ENCODE measurements at places on chromosomes 7 and 10.

- DNase-seq = peak; percentile 83
These were observed 23.5 kb downstream of the TMEM273 start for GRCh38 chr10:49164559-49165188.

GRCh38 chr7:47573758-47574481 is 8.0 kb downstream of the TNS3 start:
- DNase-seq = no peak

DNA sequence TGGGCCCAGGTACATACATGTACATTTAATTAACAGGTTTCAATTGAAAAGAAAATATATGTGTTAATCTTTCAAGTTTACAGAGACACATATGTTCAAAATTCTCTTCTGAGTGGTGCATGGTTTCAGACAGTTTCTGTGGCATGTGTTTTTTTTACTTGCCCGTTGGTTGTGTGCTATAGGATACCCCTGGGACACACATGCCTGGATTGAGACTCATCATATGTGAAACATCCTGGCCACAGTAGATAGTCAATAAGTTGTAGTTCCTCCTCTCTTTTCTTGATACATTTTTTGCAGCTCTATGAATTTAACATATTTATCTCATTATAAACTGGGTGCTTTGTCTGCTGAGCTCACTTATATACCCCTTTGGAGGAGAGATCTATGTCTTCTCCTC is 207.8 kb upstream of the CTBP2 start:
- DNase-seq = no peak

DNA sequence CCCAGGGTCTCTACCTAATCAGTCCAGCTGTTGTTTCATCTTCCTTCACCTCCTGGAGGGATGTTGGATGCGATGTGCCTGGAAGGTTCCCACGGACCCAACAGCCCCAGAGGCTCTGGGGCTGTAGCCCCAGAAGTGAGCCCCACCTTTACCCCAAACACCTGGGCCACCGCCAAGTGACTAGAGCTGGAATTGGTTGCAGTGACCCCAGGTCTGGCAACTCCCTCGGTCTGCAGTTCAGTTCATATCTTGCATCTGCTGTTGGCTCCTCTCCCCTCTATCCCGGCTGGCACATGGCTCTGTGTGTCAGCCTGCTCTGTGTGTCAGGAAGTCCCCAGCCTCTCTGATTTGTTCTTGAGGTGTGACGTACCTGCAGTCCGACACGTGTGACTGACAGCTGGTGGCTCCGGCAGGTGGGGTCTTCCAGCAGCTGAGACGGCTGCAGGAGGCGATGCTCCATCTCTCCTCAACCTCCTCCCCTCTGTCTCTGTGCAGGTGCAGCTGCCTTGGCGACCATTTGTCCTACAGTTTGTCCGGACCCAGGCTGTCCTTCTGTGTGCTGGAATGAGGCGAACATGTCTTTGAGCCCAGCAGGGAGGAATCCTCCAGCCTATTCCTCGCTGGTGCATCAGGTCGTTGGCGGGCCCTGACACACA is 38.6 kb downstream of the ELFN1 start:
- no peak for DNase-seq

GRCh38 chr10:93064874-93065660 is 4.5 kb downstream of the CYP26C1 start:
- no peak for DNase-seq

- DNase-seq = no peak
These were observed 286.9 kb upstream of the NFE2L3 start for GRCh38 chr7:25864943-25865751.

DNA sequence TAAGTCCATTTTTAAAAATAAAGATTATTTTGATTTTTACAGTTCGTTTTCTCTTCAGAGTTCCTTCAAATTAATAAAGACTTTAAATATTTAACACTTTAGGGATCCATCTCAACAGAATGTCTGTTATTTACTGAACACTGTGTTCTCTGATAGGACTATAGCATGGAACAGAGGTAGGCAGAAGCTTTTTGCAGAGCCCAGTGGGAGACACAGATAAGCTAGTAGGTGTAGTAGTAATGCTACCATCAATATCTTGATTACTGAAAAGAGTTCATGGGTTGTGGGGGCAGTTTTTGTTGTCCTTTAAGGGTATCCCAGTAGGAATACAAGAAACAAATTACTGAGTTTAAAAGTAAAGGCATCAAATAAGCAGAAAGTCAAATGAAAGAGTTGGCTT is 140.5 kb downstream of the HBP1 start:
- DNase-seq = no peak

GRCh38 chr10:2913474-2913873 is 153.9 kb upstream of the PFKP start:
- DNase-seq = no peak

DNA sequence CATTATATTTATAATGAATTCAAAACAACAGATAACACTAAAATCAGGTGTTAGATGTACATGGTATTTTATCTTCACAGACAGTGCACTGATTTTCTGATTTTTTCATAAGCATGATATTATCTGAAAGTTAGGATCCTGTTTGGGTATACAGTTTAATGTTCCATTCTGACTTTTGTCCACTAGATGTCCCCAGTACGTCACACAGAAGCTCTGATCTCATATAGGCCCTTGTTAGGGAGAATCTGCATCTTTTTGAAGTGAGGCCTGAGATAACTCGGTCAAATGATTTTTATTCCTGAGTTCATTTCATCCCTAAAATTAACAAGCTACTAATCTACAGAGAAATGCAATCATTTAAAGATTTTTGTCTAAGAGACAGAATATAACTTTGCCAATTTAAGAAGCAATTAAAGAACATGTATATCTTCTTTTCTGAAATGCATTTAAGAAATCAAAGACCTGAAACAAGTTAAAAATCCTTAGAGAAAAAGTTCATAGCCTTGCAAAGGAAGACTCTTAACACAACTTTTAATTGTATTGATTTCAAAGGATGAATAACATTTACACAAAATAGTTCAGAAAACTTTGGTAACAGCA is 72.0 kb upstream of the TES start:
- DNase-seq = peak; percentile 73

- DNase-seq = peak; percentile 34
These were observed 57.1 kb downstream of the PLPP4 start for GRCh38 chr10:120514035-120514620.

DNA sequence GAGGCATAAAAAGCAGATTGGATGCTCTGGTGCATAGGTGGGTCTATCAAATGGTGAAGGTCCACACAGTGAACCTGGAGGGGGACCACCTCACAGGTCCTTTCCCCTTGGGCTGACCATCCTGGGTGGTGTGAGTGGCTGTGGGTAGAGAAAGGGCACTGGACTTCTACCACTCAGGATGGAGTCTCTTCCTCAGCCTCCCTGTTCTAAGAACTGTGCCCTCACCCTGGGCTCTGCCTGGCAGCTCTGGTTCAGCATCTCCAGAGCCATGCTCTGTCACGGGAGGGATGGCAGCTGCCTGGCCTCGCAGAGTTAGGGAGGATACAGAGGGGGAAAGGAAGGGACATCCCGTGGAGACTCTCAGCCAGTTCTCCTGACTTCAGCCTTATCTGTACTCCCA is 121.8 kb downstream of the TAX1BP1 start:
- no peak for DNase-seq

DNA sequence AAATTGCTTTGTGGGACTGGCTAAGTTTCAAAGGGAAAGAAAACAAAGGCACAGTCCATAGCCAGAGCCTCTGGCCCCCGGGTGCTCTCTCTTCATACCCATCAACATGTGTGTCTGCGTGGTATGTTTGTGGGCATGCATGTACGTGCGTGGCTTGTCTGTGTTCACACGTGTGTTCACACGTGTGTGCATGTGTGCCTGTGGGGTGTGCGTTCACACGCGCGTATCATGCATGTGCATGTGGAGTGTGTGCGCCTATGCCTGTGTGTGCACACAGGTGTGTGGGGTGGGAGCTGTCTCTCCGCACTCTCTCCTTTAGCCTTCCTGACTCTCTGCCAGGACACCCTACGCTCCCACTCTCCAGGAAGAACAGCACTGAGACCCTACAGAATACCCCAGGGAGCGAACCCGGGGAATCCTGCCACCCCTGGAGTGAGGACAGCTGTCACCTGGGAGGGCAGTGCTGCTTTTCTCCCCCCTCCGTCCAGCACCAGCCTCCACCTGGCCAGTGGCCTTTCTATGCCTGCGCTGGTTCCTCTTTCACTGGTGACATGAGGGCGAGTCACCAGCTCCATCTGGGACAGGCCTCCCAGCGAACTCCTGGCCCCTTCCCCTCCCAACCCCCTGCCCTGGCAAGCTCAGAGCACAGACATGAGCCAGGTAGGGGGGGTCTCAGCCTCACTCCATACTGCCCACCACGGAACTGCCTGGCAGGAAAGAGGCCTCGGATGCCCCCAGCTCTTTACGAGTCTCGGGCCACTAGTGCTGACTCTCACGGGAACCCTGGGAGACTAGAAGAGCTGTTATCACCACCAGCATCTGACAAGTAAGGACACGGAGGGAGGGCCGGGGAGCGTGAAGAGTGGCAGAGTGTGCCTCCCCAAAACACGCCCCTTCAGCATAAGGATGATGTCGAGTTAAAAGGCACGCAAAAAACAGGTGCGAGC is 16.5 kb downstream of the WDR86 start:
- DNase-seq = peak; percentile 55

GRCh38 chr7:113289140-113289740 is 170.9 kb upstream of the SMIM30 start:
- DNase-seq = peak; percentile 28

DNA sequence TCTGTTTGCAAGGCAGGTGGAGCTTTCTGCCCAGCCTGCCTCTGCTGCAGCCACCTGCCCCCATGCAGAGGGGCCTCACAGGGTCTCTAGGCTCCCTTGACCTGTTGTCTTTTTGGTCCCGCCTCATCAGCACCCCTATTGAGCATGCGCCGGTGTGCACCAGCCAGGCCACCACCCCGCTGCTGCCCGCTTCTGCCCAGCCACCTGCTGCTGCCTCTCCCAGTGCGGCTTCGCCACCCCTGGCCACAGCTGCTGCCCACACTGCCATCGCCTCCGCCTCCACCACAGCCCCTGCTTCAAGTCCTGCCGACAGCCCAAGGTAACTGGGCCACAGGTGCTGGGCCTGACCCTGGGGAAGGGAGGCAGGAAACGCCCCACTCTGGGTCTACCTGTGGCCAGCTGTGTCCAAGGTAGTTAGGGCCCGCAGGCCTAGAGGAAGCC is 38.1 kb downstream of the LDB3 start:
- DNase-seq = no peak

DNA sequence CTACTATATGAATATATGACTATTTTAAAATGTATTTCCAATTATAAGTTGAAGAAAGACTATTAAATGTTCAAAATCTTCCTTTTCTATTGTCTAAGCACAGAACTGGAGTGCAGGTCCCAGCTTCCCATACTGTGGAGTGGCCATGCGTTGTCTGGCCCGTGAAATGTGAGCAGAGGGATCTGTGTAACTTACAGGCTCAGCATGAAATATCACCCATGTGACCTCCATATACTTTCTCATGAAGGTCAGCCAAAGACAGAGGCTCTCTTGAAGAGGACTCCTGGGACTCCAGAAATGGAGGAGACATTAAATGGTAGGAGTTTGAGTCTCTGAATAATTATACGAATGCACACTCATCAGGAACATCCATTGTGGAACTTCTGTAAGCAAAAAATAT is 92.4 kb upstream of the CAV2 start:
- DNase-seq = no peak

GRCh38 chr7:69665369-69665768 is 67.1 kb downstream of the AUTS2 start:
- DNase-seq = no peak

DNA sequence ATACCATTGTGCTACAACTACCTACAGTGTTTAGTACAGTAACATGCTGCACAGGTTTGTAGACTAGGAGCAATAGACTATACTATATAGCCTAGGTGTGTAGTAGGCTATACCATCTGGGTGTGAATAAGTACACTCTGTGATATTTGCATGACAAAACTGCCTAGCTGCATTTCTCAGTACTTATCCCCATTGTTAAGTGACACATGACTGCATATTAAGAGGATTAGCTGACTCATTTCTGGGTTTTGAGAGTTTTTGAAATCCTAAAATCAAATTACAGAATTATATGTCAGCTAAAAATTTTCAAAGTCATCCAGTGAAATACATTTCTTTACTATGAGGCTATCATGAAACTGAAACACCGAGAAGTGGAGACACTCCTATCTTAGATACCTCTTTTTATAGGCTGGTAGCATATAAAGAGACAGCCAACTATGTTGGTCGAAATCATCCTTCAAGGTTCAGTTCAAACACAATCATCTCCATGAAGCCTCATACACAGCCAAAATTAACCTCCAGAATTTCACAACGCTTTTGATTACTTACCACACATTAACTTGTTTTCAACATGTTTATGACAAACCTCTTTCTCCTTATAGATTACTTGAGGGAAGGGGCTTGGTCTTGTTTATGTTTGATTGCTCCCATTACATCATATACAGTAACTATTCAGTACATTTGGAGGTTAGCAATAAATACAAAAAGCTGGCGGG is 89.8 kb upstream of the ANK3 start:
- no peak for DNase-seq

- DNase-seq = no peak
These were observed 61.6 kb upstream of the MKI67 start for GRCh38 chr10:128187788-128188185.

DNA sequence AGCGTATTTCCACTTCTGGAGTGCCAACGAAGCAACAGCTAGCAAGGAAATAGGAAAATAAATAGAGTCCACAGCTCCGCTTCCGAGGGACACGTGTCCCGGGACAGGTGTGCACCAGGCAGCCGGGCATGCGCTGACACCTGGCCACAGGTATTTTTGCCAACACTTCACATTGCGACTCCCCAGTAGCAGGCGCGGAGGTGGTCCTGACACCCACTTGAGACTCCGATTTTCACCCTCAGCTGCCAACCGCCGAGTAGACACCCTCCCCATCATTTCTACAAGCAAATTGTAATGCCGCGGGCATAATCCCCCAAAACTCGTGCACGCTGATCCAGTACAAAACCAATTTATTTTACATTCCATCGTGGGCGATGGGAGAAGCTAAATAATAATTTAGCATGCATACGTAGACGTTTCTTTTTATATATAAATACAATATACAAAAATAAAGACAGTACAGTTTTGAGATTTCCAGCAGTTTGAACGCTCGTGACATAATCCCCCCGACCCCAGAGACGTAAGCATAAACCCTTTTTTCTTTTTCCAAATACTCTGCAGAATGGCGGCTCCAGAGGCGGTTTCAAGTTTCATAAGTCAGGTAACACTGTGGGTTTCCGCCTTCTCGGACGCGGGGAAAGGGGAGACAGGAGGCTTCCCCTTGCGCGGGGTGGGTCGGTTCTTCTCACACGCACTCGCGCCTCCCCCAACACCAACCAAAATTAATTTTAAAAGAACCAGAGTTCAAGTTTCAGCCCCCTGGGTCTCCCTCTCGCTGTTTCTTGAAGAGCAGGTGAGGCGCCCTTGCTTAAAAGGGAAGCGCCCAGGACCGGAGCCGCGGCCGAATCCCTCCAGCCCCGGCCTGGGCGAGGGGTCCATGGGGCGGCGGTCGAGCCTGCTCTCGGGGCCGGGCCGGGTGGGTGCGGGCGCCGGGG is 5.7 kb downstream of the MNX1 start:
- DNase-seq = no peak

- no peak for DNase-seq
These were observed 277.3 kb downstream of the CELF2 start for GRCh38 chr10:11294831-11295450.

DNA sequence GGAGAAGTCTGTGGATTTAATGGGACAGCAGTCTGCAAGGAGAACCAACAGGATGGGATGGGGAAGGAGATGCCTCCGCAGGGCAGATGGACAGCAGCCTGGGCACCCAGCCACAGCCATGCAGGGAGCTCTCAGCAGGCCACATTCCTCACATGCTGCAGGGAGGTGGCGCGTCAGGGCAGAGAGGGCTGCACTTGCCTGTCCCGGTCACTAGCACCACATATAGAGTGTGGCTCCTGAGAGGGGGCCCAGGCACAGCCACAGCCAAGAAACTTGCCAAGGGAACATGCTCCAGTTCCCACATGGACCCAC is 86.8 kb upstream of the ZMIZ1 start:
- no peak for DNase-seq
